Caki2 (cell line): ENCODE measurements at places on chromosomes 12 and 14. TPM values are rescaled to one million over a fixed set of nuclear protein-coding genes. Genes with fewer than 3 reads are reported as not detected.

SLC6A12 gene
- 0.95 TPM in 1 of 2 replicates, not detected in the other for total RNA-seq

RNF212B gene
- not detected in 2 replicates for total RNA-seq

CDKN1B gene
- total RNA-seq: 43.9 and 45.0 TPM in 2 replicates

TAS2R46 gene
- total RNA-seq: not detected in 2 replicates

ACSM4 gene
- total RNA-seq: not detected in 2 replicates

GZMH gene
- not detected in 2 replicates for total RNA-seq

DPY19L2 gene
- 0.70 and 1.1 TPM in 2 replicates for total RNA-seq

NFKBIA gene
- total RNA-seq: 148 and 158 TPM in 2 replicates

DNA sequence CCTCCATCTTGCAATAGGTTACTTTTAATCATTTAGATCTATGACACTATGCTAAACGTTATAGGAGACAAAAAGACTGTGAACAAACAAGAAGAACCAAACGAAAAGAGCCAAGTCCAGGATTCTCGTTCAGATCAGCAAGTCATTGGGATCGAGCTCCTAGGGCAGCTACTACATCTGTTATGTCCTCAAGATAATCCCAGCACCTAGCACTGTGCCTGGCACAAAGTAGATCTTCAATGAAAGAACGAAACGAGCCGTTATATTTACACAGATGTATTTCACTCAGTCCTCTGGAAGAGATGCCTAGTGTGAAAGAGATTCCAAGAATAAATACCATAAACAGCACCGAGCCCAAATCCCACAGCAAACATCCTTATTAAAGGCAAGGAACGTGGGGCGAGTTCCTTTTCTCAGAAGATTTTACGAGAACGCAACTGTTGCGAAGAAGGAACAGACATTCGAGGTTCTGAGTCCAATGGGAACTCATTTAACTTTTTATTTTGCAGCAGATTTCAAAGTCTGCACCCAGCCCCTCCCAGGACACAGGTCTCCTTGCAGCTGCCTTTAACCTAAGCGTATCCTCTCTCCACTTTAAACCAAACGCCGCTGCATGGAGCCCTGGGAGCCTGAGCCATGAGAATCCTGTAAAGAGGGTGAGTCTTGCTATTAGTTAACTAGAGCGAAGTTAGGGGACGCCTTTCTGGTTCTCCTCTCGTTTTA lies 544 bp upstream of the TDP1 start:
- DNase-seq: no peak

DNA sequence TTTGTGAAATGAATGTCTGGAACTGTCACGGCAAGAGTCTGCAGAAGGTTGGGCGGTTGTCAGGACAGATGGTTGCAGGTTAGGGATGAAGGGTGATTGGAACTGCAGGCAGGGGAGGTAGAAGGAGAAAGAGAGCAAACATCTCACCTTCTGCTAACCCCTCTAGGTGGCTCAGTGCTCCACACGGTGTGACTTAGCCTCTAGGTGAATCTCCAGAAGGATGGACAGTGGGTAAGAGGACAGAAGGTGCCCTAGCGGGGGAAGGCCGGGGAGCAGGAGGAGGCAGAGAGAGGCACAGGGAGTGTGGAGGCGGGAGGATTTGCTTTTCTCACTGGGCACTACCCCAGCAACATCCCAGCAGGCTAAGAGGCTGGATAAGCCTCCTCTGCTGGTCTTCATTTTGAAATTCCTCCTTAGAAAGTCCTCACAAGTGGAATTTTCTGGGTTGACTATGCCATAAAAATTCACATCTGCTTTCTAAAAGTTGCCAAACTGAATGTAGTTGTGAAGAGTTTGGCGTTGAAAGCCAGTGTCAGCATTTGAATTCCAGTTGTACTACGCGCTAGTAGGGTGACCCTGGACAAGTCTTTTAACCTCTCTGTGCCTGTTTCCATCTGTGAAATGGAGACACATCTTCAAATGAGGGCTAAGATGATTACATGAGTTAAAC lies 10.7 kb upstream of the GPR68 start:
- no peak for DNase-seq

DNA sequence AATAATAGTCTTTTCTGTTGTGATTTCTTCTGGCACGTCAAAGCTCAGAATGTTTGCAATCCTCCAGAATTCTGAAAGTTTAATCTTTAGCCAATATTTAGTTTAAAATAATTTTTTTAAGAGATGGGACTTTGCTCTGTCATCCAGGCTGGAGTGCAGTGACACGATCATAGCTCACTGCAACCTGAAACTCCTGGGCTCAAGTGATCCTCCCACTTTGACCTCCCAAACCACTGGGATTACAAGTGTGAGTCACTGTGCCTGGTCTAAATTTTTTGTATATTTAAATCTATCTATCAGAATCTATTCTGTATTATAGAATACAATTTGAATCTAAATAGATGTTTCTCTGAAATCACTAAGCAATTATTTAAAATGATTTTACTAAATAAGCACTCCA lies 572.7 kb downstream of the VRK1 start:
- DNase-seq: no peak

GRCh38 chr12:30706476-30706875 lies 10.8 kb upstream of the IPO8 start:
- no peak for DNase-seq

DNA sequence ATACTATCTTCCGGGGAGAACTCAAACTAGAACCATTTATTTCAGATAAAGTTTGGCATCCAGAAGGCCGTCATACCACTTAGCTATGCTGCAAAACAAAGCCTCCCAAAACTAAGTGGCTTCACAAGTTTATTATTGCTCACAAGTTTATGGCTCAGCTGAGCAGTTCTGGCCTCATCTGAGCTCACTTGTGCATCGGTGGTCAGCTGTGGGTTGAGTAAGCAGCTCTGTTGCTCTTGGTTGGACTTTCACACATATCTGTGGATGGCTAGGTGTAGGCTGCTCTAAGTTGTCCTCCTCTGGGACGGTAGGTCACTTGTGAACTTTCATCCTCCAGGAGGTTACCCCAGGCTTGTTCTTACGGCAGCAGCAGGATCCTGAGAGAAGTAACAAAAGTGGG lies 162.7 kb downstream of the BTG1 start:
- no peak for DNase-seq

GRCh38 chr14:85175556-85175955 lies 354.4 kb upstream of the FLRT2 start:
- DNase-seq: no peak

DNA sequence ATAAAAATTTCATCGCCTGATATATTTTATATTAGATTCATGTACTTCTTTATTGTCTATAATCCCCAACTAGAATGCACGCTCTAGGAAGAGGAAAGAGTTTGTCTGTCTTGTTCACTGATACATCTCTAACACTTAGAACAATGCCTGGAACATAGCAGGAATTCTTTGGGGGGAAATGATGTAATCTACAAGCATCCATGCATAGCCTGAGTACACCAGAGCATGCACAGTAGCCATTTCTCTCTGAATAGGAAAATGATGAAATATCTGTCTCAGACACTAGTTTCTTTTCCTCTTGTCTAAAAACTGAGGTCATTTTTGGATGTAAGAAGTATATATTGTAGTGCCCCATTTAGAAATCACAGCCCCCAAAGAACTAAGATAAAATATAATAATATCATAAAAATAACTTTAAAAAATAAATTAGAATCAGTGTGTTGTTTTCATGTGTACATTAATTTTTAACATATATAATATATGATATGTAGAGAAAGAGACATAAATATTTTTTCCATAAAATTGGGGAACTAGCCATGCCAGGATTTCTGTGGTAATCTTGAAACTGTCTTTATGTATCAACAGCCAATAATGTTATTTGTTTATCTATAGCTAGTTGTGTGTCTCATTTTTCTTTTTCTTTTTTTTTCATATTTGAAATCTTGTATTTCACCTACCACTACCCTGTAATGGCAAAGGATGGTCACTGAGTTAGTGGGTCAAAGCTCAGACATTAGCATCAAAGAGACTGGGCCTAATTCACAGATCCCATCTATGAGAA lies 155.6 kb upstream of the TMCC3 start:
- DNase-seq: peak; percentile 49

GRCh38 chr12:121811434-121812319 lies 7.9 kb downstream of the SETD1B start:
- peak; percentile 63 for DNase-seq

- DNase-seq: peak; percentile 52
Measured at GRCh38 chr14:52079239-52079959, 10.5 kb upstream of the NID2 start.

DNA sequence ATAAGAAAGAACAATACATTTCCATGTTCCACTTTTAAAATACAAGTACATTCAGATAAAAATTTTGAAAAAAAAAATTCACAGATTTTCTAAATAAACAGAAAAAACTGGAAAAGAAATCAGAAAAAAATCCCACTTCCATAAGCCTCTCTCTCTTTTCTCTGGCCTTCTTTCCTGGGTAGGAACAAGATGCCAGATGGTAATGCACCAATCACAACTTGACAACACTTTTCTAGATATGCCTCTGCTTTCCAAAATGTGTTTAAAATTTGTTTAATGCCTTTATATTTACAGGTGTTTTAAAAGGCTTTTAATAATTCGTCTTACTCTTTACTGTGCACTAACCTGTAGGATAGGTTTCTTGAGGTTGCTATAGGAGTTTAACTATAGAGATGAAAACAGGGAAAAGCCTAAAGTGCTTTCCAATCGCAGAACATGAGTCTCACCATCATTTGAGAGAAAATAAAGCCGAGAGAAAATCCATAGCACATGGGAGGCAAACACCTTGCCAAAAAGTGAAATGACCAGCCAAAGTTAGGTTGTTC lies 74.2 kb downstream of the TMTC1 start:
- no peak for DNase-seq

GRCh38 chr12:40146800-40147797 lies 41.2 kb upstream of the SLC2A13 start:
- DNase-seq: no peak

DNA sequence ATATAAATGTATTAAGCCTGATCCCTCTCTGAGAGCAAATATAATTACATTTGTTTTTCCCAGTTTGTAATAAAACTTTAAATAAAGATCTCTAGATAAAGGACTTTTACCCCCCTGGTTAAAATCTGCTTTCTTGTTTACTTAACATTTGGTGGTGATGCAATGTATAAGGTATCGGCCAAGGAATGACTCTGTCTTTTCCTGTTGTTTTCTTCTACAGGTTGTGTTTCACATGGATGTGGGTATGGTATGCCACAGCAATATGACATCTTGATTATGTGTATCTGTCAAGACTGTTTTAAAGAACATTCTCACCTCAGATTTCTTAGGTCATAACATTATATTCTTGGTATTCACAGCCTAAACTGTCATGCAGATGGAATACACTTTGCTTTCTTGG lies 210.6 kb upstream of the NOVA1 start:
- no peak for DNase-seq

DNA sequence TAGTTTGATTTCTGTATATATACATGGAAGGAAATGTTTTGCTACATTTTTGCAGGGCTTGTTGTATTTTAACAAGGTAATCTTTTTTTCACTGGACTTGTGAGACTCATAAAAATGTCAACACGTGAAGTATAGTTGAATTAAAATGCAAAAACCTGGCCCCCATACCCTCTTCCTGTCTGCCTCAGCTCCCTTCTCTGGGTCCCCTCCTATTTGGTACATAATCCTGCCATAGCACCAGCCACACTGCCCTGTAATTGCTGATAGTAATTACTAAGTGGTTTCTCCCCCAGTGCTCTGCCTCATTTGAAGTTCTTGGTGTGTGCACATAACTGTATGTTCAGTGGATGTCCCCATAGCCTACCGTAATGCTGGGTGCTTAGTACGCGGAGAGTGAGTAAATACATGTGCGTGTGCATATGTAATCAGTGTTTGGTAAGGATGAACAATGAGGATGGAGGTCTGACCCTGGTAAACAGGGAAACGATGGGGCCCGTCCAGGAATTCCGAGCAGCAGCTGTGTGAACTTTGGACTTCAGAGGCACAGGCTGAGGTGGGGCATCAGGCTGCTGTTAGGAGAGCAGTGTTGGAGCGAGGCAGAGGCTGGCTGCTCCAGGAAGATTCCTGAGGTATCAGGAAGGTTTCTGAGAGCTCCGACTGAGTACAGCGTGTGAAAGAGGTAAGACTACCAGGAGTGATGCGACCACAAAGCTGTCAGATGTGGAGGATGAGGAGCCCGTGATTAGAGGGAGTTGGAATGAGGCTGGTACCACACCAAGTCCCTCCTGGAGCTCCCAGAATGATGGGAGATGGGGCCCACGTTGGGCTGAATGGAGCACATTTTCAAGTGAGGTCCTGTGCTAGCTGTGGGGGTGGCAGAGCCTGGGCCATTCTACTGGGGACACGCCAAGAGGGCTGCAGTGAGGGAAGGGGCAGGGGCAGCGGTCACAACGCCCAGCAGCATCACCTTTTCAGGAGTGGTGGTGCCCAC lies 106.8 kb downstream of the PELI2 start:
- DNase-seq: peak; percentile 33

DNA sequence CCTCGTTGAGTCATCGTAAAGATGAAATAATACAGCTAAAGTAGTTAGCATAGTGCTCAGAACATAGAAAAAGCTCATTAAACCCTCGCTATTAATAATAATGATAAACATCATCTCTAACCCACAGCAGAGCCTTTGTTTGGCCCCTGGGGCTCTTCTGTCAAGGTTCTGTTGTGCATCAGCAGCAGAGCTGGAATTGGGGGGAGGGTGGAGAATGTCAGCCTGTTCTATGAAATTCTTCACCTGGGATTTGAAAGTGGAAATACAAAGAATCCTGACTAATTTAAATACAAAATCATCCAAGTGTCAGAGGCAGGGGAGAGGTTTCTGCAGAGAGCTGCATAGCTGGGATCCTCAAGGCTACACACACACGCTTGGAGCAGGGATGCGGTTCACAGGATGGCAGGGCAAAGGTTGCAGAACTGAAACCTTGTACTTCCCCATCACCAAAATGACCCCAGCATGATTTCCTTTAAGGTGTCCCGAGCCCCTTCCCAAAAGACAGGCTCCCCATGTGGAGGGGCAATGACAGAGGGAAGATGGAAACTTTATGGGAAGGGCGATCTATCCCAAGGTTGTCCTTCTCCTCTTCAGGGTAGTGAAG lies 71.8 kb downstream of the DAD1 start:
- DNase-seq: no peak

GRCh38 chr14:81618695-81619094 lies 85.0 kb upstream of the SEL1L start:
- no peak for DNase-seq

GRCh38 chr12:12275874-12276273 lies 9.0 kb upstream of the LRP6 start:
- DNase-seq: no peak

DNA sequence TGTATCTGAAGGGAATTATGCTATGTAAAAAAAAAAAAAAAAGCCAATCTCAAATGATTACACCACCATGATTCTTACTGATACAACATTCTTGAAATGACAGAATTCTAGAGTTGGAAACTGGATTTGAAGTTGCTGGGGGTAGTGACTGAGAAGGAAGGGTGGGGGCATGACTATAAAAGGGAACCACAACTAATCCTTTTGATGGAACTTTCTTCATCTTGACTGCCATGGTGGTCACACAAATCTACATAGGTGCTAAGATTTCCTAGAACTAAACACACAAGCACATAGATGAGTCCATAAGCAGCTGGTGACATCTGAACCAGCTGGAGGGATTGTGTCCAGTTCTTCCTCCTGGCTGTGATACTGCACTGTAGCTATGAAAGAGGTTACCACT lies 51.4 kb downstream of the CLMN start:
- no peak for DNase-seq
